Fibroblast of the aortic adventitia (primary cell): ENCODE measurements at places on chromosomes 7 and 10.

GRCh38 chr10:89097226-89097625 is 106.6 kb downstream of the FAS start:
- DNase-seq = no peak

- DNase-seq = no peak
Measured at GRCh38 chr10:80168679-80169380, 36.3 kb downstream of the PLAC9 start.

DNA sequence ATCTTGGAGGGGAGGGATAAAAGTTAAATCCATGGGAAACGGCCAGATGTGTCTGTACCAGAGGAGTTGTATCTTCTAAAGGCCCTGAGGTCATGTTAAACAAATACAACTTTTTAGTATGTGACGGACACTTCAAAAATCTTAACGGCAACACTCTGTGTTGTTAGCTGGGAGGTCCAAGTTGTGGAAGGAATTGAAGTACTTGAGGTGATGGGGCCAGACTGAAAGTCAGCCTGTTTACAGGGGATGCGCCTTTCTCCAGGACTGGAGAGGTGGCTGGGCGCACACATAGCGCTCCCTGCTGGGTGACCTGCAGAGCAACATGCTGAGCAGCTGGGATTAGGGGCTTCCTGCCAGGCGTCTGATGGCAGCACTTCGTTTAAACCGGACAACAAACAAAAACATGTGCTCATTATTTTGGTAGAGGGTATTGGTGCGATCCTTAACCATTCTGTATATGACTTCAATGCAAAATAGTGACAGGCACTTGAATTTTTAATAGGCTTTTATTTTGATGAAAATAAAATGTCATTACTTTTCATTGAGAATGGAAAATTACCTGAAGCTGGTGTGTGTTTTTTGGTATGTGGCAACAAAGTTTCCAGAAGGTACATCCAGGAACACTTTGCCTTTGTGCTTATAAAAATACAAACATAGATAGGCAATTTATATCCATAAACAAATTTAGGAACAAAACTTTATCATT is 198.2 kb downstream of the MLLT10 start:
- DNase-seq = peak; percentile 74

- DNase-seq = no peak
Measured at GRCh38 chr7:143362131-143363015, at the start of gene FAM131B. FAM131B (minus strand) TSS chr7:143362713; CDS start chr7:143362603, 110 bp downstream.

DNA sequence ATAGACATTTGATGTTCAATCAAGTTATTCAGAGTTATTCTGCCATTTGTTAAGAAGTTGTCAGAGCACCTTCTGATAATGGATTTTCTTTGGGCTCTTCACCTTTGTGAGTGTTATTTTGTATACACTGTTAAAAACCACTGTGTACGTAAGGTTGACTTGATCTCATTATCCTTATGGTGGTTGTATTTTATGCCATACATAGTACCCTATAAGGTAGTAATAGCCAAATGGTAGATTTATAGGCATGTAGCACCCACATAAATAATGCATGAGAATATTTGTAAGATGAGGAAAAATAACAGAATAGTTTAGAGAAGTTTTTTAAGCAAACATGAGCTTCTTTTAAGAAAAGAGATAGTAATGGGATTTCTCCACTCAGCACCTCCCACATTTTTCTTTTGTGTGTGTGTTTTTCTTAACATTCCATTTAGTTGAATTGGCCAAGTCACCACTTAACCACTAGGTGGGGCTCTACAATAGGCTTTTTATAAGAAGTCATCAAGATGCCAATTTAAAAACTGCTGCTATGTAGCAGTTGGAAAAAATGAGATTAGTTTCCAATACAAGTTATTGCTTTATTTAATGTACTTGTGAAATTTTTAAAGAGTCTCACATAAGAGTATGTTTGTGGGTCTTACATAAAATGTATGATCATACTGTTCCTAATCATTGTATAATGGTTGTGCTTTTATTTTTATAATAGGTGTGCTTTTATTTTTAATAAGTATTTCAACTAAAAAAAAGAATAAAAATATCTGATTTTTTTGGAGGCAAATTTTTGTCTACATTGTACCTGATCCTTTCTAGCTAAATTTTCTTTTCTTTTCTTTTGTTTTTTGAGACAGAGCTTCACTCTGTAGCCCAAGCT is 41.1 kb upstream of the STMP1 start:
- DNase-seq = peak; percentile 95

DNA sequence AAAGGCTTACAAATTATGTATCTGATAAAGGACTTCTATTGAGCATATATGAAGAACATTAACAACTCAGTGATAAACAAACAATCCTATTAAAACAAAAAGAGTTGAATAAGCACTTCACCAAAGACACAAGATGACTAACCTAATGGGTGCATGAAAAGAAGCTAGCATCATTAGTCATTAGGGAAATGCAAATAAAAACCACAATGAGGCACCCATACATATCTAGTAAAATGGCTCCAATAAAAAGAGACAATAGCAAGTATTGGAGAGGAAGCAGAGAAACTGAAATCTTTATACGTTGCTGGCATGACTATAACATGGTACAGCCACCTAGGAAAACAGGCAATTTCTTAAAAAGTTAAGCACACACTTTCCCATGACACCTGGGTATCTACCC is 77.6 kb upstream of the ZMIZ1 start:
- DNase-seq = no peak

DNA sequence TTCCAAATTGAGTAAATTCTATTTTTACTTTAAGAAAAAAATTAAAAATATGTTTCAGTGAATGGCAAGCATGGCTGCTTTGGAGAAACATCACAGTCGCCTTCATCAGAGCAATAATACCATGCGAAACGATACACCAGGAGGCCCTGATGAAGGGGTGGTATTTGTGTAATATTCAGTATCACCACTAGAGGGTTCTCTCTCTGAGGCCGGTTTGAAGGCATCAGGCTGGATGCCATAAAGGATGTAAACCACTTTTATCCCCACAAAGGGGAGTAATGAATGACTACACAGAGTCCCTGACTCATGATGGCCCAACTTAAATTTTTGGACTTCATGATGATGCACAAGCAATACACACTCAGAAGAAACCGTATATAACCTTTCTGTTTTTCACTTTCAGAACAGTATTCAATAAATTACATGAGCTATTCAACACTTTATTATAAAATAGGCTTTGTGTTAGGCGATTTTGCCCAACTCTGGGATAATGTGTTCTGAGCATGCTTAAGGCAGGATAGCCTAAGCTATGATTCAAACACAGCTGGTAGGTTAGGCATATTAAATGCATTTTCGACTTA is 95.5 kb downstream of the PPP1R17 start:
- peak; percentile 68 for DNase-seq

GRCh38 chr10:122445904-122446303 is 8.5 kb upstream of the ARMS2 start:
- no peak for DNase-seq

DNA sequence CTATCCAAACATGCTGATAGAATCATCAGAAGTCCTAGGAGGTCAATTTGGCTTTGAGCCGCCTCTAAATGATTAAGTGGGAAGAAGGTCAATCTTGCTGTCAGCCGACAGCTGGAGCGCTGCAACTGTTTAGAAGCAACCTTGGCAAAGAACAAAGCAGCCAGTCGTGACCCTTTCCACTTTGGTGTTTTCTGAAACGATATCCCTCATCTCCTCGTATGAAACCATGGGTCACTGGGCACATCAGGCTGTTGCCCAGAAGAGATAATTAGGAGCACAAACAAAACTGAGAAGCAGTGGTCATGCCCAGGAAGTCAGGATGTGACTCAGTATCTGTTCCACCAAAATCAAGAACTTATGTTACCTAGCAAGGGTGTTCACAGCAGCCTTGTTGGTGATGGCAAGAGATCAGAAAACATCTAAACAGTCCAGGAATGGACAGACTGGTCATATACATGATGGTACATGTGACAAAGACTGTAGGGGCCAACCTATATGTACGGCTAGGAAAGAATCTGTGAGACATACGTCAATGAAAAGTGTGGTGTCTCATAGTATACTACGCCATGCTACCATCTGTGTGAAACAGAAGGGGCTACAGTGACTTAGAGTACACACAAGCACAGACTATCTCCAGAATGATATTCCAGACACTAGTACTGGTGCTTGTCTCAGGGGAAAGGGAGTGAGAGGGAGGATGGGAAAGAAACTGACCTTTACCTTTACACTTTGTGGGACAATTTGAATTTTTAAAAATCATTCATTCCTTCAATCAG is 22.4 kb downstream of the STN1 start:
- DNase-seq = peak; percentile 74

- no peak for DNase-seq
Measured at GRCh38 chr7:131325179-131325840, 2.4 kb upstream of the MKLN1 start.

- no peak for DNase-seq
Measured at GRCh38 chr7:65979583-65980477, 2.2 kb downstream of the GUSB start.

- no peak for DNase-seq
Measured at GRCh38 chr10:63710703-63711102, 189.5 kb downstream of the REEP3 start.

DNA sequence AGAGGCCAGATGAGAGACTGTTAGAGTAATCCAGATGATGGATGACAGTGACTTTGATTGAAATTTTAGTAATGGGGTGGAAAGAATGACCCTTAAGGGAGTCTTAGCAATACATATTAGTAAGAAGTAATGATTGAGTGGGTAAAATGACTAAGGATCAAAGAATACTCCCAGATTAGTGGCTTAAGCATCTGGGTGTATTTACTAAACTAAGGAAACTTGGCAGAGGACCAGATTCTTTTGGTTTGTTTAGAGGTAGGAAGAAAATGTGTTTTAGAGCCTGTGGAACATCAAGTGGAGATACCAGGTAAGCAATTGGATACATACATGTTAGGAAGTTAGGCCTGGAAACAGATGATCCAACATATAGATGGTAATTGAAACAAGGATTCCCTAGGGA is 58.8 kb upstream of the ADRA2A start:
- DNase-seq = peak; percentile 14

DNA sequence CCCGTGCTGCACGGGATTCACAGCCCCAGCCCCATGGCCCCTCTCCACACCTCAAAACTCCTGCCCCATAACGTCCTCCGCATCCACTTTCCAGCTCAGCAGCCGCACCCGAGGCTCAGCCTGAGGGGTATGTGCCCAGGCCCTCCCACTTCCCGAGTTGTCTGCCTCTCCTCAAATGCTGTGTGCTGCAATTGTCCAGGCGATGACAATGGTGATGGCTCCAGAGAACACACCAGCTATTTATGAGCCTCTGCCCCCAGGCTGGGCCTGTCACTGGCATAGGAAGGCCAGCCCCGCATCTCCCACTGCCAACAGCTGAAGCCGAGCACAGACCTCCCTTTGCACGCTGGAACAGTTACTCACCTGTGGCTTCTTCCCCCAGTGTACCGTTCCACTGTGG is 2.4 kb upstream of the LDB3 start:
- DNase-seq = no peak

- DNase-seq = no peak
Measured at GRCh38 chr10:65306201-65306600, 1619.6 kb upstream of the LRRTM3 start.

DNA sequence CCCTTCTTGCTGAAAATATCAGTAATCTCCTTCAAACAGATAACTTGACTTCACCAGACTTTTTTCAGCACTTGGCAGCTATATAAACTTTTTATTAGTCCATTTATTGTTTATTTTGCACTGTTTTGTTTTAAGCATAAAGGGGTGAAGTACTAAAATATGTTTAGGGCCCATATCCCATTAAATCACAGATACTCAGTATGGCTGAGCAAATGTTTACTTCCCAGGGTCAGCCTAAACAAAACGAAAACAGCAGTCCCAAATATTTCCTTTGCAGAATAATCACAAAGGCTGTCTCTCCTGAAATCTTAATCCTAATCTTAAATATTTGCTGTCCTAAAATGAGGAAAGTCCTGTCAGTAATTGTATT is 649.6 kb downstream of the TNS3 start:
- DNase-seq = no peak

- DNase-seq = peak; percentile 9
Measured at GRCh38 chr10:51468424-51468823, 231.0 kb downstream of the CSTF2T start.

DNA sequence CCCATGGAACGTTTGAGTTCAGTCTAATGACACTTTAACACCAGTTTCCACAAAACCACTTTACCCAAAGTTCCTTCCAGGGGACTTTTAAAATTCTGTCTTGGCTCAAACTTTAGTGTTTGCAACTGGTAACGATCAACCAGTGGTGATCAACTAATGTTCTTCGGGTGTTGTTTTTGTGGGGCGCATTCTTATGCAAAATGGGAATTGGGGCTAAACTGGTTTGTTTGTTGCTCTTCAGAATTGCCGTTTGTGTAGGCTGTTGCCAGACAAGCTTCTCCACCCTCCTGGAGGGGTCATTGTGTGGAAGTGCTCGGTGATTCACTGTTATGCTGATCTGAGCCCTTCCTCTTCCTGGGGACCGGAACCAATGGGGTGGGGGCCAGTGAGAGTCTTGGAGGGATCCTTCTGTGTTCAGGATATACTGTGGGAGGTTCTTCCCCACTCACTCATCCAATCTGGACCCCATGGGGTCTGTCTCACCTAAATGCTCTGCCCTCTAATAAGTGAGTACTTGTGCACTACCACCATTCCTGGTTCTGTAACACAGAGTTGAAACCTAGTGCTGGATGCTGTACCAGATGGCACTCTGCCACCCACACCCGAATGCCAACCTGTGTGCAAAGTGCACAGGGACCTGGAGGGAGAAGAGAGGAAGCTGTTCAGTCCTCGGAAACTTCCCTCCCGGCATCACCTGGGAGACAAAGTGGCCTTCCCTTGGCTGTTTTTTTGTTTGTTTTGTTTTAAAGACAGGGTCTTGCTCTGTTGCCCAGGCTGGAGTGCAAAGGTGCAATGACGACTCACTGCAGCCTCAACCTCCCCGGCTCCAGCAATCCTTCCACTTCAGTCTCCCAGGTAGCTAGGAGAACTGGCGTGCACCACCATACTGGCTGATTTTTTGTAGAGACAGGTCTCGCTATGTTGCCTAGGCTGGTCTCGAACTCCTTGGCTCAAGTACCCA is 2.1 kb downstream of the NFE2L3 start:
- no peak for DNase-seq

- no peak for DNase-seq
Measured at GRCh38 chr10:1366811-1367425, 310.7 kb downstream of the WDR37 start.

DNA sequence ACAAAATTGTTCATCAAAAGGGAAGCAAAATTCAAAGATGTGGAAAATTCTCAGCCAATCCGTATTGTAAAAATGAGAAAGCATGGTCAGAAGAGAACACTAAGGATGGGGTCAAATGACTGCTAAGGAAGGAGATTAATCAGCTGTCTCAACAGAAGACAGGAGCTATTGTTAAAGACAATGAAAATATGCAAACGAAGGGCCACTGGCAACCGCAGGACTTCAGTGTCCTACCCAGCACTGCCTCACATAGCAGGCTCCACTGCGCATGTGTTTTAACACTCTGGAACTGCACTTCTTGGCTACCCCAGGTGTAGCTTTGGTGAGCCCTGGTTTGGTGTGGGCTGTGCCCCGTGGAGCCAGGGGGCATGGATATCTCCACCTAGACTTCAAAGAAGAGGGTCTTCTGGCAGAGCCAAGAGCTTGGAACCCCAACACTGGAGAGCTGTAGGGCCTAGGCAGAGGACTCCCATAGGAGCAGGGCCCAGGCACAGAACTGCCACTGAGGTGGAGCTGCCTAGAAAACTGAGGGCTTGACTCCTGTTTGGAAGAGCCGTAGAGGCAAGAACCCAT is 176.2 kb upstream of the GDF10 start:
- no peak for DNase-seq
